ENCODE measurements at places on chromosomes 4 and X.
A peak's percentile ranks its signal among the peaks of the same experiment; 100 is the strongest.

DNA sequence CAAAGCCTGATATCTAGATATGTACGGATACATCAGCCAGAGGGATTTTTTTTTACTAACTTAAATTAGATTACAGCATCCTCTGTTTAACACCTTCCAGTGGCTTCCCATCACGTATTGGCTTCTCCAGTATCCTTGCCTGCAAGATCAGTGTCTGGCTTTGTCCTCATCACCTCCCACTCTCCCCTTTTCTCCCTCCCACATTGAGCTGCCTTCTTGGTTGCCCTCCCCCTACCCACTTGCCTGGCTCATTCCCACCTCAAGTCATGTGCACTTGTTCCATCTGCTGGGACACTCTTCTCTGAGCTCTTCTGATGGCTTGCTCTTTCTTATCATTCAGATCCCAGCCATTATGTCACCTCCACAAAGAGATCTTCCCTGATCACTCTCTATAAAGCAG, 75.9 kb upstream of the NALF2 start:
- no peak for DNase-seq

- no peak for DNase-seq
Measured at GRCh38 chr4:40193578-40193977, 3.3 kb upstream of the RHOH start.

GRCh38 chrX:19204636-19205035, 82.4 kb upstream of the ADGRG2 start:
- no peak for DNase-seq

- DNase-seq, result no peak
Measured at GRCh38 chr4:38153387-38153760, 193.2 kb downstream of the PTTG2 start.

DNA sequence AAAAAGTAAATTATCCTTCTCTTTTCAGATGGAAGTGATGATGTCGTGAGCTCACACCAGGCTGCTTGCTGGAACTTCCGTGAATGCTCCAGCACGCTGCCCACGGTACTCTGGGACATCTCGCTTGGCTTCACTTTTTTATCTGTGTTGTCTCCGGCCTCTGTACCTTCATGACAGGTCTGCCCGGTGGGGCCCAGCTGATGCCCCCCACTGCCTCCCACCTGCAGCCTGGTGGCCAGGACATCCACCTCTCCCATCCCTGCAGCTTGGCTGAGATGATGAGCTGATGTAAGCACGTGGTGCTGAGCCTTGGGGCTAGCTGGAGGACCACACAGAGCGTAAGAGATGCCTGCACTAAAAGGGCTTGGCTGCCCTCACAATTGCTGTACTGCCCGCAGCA, 59.0 kb upstream of the HELT start:
- DNase-seq, result no peak

GRCh38 chrX:48473704-48473990, 2.4 kb upstream of the FTSJ1 start:
- no peak for DNase-seq

DNA sequence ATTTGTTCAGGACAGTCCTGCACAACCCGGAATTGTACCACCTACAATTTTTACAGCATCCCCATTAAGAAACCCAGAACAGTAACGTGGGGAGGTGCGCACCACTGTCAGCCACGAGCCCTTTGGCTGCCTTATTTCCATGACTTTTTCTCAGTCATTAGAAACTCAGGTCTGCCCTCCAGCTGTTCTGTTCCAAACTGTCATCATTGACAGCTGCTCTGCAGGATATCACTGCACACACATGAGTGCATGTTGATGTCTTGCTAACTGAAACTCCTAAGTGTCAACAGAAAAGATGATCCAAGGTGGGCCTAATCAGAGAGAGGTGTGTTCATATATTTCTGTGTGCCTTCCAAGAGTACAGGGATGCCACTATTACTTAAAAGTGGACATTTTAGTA, 123.4 kb downstream of the PARM1 start:
- no peak for DNase-seq

GRCh38 chr4:173490817-173491528, 39.1 kb downstream of the HAND2 start:
- DNase-seq, result no peak

- DNase-seq, result no peak
Measured at GRCh38 chr4:169159624-169160171, 111.1 kb downstream of the SH3RF1 start.

DNA sequence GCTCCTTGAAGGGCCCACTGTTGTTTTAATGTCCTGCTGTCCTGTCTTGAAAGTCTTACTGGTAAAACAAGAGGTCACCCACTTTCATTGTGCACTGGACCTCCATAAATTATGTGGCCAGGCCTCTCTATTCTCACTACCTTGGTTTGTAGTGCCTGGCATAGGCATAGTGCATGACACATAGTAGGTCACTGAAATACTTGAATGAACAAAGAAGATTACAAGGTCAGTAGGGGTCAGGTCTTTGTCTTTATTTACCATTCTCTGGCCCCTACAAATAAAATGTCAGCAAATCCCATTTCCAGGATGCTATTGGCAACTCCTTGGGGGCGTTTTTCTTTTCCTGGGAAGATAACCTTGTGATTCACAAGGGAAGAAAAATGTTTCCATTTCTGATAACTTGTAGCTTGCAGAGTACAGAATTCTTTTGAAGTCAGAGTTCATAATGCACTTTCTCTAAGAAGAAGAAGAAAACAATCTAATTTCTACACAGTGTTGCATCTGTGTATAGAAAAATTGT, 1.4 kb downstream of the PGM2 start:
- no peak for DNase-seq

DNA sequence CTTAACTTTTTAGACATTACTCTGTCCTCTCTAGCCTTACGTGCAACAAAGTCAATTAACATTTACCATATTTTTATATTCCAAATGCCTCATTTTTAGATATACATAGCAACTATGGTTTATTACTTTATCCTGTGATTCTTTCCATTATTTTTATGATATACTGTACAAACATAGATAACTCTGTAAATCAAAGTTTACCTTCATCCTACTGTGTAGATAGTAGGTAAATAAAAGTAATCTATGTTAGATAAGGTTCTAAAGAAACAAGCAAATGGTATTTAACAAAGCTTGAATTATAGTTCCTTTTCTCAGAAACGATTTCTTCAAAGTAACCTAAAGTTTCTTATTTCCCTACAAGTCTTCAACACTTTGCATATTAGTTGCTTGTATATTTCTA, 350.0 kb downstream of the GALNTL6 start:
- no peak for DNase-seq

GRCh38 chrX:13430136-13430827, 110.4 kb upstream of the ATXN3L start:
- DNase-seq, result no peak

DNA sequence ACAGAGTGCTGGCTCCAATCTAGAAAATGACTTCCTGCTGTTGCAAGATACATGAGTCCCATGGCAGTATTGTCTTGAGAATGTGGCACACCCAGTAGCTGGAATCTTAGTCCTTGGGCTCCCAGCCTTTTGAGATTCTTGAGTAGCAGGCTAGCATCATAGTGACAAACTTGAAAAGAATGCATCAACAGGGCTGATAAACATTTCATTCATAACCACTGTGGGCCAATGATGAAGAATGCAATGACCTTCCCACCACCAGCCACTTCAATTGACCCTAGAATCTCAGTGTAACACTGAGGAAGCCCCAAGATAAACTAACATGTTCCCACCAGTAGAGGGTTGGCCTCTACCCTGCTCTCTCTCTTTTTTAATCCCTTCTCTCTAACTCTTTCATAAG, 329.3 kb downstream of the GBA3 start:
- DNase-seq, result no peak

- DNase-seq, result no peak
Measured at GRCh38 chrX:129091097-129091496, 432.2 kb downstream of the SMARCA1 start.

DNA sequence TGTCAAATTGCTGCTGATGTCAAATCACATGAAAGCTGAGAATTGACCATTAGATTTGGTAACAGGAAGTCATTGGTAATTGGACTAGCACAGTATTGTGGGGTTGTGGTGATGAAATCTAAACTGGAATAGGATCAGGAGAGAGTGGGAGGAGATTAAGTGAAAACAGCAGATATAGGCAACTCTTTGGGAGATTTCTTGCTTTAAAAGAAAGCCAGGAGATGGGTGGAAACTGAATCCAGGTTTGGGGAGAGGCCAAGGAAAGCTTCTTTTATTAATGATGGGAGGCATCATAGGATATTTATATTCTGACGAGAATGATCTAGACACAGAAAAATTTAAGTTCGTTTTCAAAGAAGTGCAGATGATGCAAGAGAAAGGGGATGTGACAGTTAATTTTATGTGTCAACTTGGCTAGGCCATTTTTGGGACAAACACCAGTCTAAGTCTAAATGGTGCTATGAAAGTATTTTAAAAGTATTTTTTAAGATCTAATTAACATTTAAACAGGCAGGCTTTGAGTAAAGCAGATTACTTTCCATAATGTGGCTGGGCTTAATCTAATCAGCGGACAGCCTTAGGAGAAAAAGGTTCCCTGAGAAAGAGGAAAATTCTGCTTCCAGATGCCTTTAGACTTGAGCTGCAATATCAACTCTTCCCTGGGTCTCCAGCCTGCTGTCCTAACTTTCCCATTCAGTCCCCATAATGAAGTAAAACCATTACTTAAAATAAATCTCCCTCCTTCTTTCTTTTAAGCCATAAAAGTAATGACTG, 24.7 kb downstream of the SEC24D start:
- no peak for DNase-seq

- peak; percentile 15 for DNase-seq
Measured at GRCh38 chr4:2256156-2256731, 5.7 kb downstream of the MXD4 start.

DNA sequence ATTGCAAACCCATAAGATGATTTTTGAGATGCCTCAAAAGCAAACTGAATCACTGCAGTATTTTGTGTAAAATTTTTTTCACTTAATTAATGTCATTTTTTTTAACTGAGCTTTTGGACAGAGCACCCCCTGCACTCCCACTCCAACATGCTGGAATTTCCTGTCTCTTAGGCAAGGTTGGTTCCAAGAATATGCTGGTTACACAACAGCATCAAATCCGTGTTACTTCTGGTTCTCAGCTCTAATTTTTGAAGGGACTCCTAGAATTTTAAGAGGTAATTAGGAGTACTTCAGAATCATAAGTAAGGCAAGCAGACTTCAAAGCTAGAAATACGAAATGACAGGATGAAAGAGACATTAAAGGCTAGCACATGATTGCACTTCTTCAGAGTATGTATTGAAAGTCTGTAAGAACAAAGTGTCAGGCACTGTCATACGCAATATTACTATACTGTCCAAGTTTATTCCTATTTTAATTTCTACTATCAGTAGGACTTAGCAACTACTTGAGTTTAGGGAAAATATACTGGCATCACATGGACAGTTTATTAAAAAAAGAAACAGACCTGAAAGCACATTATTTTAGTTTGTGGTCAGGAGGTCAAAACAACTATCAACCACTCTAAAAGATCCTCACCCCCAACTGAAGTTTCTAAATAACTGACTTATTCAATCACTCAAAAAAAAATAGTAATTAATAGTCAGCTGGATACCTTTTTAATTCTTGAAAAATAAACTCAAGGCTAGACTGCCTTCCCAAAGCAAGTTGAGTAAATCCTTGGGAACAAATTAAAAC, 1.6 kb upstream of the JCHAIN start:
- DNase-seq, result no peak

DNA sequence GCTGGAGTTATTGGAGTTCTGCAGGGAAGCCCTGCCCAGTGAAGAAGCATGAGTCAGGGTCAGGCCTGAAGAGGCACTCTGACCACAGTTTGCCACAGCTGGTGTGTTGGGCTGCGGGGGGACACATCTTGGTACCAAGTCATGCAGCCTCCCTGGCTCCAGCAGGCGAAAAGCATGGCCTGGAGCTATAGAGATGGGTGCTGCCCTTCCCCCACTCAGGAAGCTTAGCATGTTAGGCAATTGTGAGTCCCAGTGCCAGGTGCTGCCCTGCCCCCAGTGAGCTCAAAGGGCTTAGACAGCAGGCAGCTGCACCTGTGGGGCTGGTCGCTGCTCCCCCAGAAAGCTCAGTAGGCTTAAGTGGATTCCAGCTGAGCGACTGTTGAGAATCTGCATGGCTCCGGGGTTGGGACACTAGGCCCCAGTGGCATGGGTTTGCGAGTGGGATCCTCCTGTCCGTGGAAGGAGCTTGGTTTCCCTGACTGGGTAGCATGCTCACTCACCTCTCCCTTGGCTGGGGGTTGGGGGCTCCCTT, 755.5 kb downstream of the GLUD2 start:
- DNase-seq, result no peak

DNA sequence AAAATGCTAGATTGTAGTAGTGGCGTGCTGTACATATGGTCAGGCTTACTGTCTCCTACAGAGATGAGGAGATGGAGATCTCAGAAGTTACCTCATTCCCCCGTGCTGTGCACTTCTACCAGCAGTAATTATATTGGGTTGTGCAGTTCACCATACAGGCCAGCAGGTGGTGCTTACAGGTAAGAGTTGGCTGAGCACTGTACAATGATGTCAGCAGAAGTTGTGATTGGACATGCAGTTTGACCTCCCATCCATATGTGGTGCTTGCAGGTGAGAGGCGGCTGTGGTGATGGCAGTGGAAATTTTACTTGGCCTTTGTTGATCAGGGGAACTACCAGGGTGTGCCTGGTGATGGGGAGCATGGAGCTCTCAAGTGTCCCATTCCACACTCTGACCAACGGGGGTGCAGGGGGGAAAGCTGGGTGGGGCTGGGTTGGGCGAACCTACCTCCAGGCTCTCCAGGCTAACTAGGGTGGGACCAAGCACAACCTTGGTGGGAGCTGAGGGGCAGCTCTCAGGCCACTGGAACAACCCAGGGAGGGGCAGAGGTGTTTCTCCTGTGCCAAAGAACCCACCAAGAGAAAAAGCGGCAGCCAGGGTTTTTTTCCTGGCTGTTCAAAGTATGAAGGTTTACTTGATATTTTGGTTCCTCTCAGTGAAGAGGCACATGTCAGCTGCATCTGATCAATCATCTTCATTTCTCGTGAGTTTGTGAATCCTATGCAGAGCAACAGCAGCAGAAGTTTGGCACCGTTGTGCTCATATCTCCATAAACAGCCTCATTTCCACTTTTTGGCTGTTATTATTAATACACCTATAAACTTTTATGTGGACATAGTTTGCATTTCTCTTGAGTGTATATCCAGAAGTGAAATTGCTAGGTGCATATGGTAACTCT, 73.8 kb upstream of the FREM3 start:
- DNase-seq, result peak; percentile 32

Measured in stimulated activated CD4-positive, alpha-beta T cell treated with anti-CD3 and anti-CD28 coated beads, Interleukin-2, amount 100 ng/mL, for 24 hours (primary cell).